Stimulated activated CD8-positive, alpha-beta memory T cell treated with anti-CD3 and anti-CD28 coated beads, Interleukin-15, amount 100 ng/mL, for 4 hours (primary cell): ENCODE measurements at places on chromosomes 7 and 10.

- no peak for DNase-seq
Observed at GRCh38 chr10:75466886-75467285, 35.5 kb downstream of the LRMDA start.

GRCh38 chr10:124354411-124355382 lies 64.0 kb downstream of the OAT start:
- DNase-seq = no peak

DNA sequence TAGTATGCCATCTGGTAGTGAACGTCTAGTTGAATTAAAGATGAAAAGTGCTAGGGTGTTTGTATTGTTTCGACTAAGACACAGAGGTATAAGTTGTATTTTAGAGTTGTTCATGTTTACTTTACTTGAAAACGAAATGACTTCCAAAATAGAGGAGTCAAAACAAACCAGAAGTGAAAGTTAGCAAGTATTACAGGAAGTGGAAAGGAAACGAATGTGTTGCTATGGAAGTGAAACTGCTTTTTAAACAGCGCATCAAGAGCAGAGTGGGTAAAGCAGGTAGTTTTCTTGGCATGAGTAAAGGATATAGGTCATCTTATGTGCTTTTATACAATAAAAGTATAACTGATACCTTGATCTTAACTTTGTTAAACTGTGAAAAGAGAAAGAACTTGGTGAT lies 20.0 kb upstream of the GALNTL5 start:
- no peak for DNase-seq

GRCh38 chr7:148918058-148918596 lies 34.0 kb upstream of the EZH2 start:
- DNase-seq = no peak

- no peak for DNase-seq
Observed at GRCh38 chr7:47455872-47456185, 126.1 kb downstream of the TNS3 start.

DNA sequence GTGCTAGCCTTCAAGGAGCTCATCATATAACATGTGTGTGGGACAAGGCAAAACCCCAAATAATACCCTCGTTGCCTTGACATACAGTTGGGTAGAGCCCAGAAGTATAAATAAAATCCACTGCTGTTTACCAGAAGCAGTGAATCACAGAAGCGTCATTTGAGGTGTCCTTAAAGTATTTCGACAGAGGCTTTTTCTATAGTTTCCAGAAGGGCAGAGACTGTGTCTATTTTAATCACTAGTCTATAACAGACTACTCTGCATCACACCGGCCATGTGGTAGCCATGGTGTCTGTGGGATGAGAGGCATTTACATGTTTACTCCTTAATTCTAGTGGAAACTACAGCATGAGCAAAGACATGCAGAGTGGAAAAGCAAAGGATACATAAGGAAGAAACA lies 131.3 kb downstream of the CTTNBP2 start:
- no peak for DNase-seq

- no peak for DNase-seq
Observed at GRCh38 chr7:115546790-115547189, 483.8 kb downstream of the TFEC start.
